ENCODE measurements at places on chromosomes 1 and 21.

DNA sequence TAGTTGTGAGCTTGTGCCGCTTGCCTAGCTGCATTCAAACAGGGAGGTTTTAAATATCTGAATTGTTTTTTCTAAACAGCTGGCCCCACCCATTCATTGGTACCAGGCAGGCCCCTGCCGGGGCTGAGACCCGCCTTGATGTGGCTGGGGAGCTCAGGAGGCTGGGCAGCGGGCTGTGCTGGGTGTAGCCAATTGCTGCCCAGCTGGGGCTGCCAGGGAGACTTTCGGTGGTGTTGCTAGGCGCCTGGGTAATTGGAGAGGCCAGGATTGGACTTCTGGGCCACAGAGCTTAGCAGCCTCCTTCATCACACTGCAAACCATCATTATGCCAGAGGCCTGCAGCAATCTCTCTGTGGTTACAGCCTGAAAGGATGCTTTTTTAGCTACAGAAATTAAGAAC lies 12.2 kb downstream of the RHBDL2 start:
- DNase-seq = no peak

- no peak for DNase-seq
These were observed 316.9 kb upstream of the SGIP1 start for GRCh38 chr1:66217021-66217420.

- DNase-seq = no peak
These were observed 55.6 kb upstream of the CD34 start for GRCh38 chr1:207966521-207966920.

GRCh38 chr1:68600049-68600661 lies 103.3 kb upstream of the DEPDC1 start:
- DNase-seq = no peak

GRCh38 chr1:177384461-177384860 lies 213.7 kb downstream of the BRINP2 start:
- DNase-seq = no peak

DNA sequence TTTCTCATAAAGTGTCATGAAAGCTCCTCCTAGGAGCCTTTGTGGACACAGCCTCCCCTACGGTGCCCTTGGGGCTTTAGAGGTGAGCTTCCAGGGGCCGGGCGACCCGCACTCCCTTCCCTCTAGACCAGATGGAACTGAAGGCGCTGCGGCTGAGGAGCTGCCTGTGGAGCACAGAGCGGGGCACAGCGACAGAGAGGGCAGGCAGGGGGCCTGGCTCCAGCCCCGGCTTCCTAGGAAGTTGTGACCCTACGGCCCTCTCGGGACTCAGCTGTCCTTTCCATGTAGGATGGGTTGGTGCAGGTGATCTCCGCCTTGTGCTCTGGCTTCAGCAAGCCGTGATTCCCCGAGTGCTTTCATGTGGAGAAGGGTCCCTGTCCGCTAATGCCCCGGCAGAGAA lies 23.6 kb upstream of the NEK2 start:
- no peak for DNase-seq

GRCh38 chr1:223533708-223534107 lies 131.8 kb downstream of the CAPN8 start:
- DNase-seq = no peak

DNA sequence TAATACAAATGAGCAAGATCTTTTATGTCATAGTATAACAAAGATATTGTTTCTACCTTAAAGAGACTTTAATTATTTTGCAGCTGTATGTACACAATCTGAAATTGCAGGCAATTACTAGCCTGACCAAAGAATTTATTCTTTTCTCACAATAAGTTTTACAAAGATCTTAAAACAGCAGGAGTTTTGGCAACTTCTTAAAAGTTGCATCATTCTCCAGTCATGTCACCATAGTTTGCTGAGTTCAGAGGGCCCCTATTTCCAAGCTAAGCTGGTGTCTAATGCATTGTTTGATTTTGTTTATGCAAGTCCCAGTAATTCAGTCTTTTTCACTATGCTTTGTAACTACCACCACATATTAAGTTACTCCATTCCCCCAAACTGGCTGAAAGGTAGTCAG lies 114.8 kb downstream of the DNAH14 start:
- no peak for DNase-seq

- DNase-seq = no peak
These were observed 140.4 kb upstream of the ETV3 start for GRCh38 chr1:157278383-157279137.

- no peak for DNase-seq
These were observed 21.6 kb downstream of the ZNF684 start for GRCh38 chr1:40553017-40553416.

DNA sequence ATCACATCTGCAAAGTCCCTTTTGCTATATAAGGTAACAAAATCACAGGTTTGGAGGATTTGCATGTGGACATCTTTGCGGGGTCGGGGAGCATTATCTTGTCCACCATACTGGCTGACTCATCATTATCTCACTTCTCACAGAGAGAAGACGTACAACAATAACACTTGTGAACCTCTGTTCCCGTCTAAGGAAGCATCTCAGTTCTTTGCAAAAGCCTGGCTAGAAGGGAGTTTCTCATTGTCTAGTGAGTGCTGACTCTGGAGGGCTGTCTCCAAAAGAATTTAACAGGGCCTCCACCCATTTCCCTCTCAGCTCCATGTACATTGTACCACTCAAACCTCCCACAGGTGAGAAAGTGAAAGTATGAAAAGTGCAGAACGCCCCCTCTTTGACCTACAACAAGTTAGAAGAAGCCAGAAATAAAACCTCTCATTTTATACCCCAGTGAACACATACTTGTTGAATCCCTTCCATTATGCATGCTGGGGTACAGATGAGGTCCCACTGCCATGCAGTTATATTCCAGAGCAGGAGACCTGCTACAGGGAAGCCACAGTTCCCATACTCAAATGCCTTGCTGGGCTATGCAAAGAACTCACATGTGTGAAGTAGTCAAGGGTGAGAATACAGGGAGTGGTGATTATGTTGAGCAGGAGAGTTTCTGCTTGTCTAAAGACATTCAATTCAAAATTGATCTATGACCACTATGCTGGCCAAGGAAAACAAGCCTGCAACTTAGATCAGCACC lies 121.7 kb upstream of the PRDX6 start:
- no peak for DNase-seq

DNA sequence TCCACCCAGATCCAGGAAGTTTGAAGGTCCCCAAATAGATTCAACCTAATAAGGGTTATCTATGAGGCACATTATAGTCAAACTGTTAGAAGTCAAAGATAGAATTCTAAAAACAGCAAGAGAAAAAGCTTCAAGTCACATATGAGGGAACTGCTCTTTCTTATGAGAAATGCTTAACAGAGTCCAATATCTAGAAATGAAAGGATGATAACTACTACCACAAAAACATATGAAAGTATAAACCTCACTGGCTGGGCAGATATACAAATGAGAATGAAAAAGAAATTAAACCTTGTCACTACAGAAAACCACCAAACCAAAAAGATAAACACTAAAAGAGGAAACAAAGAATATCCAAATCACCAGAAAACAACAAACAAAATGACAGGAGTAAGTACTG lies 201.8 kb downstream of the KCNH1 start:
- DNase-seq = no peak

GRCh38 chr1:161781995-161782394 lies 15.9 kb downstream of the ATF6 start:
- DNase-seq = no peak

DNA sequence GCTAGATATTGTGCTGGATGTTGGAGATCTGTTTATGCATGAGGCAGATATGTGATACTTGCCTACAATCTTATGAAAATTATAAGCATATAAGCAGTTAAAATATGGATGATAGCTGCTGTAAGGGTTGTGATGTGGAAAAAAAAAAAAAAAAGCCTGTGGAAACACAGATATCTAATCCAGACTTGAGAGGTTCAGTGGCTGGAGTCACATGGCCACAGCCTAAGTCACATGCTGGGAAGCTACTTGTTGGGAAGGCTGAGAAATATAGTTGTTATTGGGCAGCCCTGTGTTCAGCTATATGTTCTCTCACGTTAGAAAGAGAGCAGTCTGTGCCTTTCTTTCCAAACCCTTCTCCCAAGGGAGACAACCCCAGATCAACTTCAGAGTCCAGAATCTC lies 15.1 kb downstream of the RAVER2 start:
- DNase-seq = no peak

GRCh38 chr1:235648407-235648907 lies 1.1 kb downstream of the GNG4 start:
- DNase-seq = no peak

GRCh38 chr1:45304311-45305081 lies 22.2 kb upstream of the HPDL start:
- no peak for DNase-seq

DNA sequence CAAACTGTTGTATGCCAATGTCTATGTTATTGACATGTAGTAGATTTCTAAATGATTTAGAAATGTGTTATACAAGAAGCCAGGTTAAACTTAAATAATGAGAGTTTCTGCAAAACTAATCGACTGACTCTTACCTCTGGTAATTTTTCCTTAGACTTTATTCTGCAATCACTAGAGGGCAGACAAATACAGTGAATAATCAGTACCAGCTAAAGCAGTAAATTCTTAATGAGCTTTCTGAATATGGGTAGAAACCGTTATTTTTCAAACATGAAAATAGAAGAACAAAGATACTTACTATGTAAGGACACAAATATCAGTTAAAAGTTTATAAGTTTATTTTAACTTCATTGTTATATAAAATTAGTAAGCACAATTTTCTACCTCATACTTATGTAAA lies 97.9 kb upstream of the RGS1 start:
- DNase-seq = no peak

DNA sequence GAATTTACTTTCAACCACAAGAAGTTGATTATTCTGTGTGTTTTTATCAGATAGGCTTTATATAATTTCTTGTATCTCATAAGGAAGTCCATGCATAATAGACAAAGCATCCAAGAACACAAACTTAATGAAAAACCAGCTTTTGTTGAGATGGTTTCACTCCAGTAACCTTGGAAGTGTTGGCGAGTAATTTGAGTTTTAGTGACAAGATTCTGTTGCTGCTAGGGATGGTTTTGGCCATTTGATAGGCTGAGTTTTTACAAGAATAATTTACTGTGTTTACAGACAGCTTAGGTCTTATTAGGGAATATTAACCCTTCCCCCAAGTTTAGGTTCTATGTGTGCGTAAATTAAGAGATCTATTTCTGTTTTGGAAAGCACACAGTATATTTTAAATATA lies 513.6 kb downstream of the USP25 start:
- no peak for DNase-seq

DNA sequence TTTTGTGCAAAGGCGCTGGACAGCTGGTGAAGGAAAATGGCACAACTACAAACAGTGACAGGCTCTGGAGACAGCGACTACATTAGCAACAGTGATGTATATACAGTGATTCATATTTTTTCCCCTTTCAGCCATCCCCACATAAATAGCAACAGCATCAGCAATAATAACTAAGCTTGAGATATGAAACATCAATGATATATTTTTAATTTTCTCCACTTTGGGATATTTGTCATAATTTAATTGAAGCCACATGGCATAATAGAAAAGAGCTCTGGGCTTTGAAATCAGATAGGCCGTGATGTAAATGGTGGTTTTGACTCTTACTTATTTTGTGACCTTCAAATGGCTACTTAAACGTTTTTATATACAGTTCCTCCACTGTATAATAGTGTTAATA lies 764.3 kb upstream of the PRMT6 start:
- DNase-seq = no peak

DNA sequence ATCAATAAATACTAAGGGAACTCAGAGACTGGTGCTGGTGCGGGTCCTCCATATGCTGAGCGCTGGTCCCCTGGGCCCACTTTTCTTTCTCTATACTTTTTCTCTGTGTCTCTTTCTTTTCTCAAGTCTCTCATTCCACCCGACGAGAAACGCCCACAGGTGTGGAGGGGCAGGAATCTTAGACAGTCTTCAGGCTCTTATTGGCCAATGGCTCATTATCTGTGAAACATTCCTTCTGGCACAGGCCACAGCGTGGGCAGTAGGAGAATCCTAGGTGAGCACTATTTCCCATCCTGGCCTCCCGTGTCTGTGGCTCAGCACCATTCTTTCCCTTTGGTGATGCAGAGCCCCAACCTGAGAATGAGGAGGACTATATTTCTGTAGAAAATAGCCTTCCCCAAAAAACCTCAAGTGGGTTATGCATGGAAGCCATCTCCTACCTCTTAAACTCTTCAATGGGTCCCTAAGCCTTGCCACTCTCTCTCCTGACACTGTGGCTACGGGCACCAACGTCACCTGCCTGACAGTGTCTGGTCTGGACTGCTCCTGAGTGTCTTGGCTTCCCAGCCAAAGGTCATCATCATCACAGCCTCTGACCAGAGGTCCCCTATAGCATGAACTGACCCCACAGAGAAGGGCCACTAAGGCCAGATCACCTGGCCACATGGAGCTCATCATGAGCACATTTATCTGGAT lies 6.2 kb upstream of the SLAMF1 start:
- no peak for DNase-seq

GRCh38 chr21:38478782-38479181 lies 19.5 kb downstream of the ERG start:
- no peak for DNase-seq

- DNase-seq = no peak
These were observed 698 bp downstream of the MOV10 start for GRCh38 chr1:112674986-112675727.

GRCh38 chr21:44933199-44933917 lies 6.5 kb upstream of the SLX9 start:
- DNase-seq = no peak

DNA sequence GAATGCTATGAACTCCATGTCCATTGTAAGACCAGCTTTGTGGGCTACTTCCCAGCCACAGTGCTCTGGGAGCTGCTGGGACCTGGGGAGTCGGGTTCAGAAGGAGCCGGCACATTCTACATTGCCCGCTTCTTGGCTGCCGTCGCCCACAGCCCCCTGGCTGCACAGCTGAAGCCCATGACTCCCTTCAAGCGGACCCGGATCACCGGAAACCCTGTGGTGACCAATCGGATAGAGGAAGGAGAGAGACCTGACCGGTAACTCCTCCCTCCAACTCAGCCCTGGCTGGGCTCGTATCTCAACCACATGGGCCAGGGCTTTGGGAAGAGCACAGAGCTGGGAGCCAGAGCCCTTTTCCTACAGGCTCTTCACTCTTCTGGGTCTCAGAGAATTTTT lies 15.4 kb downstream of the MOV10 start:
- DNase-seq = no peak

DNA sequence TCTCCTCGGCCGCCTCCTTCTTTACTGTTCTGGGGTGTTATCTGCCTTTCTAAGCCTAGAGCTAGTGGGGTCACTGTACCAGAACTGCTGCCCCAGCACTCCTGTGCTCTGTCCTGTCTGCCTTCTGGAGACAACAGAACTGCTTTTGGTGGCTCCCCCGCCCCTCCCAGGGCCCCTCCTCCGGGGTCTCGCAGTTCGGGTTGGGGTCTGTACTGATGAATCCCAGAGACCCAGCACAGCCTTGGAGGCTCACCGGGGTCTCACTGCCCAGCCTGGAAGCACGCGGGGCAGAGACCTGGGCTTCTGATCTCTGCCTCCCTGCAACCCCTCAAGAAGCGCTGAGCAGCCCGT lies 3.2 kb upstream of the PLEKHA6 start:
- no peak for DNase-seq

- DNase-seq = no peak
These were observed 112.6 kb downstream of the MACF1 start for GRCh38 chr1:39317111-39317510.

All from activated naive CD4-positive, alpha-beta T cell (primary cell).